Skin of body (tissue), 3 donors: ENCODE measurements at places on chromosomes 2 and 18. TPM values are rescaled to one million over a fixed set of nuclear protein-coding genes. Genes with fewer than 3 reads are reported as not detected.

- no peak for DNase-seq
Observed at GRCh38 chr2:102999958-103000357, 238.1 kb downstream of the TMEM182 start.

DNA sequence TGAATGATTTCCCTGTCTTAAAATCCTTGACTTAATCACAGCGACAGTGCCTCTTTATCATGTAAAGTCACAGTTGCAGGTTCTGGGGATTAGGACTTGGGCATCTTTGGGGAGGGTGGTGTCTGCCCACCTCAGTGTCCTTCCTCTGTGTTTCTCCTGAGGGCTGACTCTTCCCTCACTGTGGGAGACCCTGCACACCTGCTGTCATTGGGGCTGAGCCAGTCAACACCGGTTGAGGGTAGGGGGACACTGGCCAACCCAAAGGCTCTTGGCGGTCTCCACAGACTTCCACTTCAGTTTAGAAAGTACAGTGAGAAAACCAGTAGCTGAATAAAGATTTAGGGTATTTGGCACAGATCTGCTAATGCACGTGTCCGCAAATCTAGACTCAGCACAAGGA lies 36.9 kb downstream of the AGAP1 start:
- no peak for DNase-seq

DNA sequence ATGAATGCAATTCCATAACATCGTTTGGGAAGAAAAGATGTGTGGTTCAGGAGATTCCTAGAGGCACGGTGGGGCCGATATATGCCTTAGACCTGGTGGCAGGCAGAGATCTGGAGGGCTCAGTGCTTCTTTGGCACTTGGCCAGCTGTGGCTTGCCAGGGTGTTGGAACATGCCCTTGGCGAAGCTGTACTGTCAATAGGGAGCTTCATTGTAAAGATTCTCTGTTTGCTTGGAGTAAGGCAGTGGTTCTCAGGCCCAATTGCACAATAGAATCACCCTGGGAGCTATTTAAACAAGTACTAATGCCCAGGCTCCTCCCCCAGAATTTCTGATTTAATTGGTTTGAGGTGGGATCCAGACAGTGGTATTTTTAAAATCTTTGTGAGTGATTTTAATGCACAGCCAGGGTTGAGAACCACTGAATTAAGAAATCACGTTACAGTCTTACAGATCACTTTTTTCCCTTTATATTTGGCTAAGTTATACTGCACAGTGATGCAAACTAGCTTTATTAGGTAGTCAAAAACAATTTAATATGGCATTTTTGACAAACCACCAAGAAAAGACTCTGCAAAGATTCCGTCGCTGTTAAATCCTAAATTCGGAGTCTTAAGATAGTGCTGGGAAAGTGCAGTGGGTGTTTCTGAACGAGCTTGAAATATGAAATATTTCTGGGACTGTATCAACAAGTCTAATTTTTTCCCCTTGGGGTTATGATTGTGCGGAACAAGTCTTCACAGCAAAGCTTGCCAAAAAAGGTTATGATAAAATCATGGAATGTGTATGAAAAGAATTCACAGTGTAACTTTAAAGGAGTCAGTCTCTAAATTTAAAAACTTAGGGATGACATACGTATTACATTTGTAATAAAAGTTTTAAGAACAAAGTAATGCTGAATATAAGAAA lies 78.0 kb downstream of the CRIM1 start:
- peak; percentile 80 for DNase-seq

DNA sequence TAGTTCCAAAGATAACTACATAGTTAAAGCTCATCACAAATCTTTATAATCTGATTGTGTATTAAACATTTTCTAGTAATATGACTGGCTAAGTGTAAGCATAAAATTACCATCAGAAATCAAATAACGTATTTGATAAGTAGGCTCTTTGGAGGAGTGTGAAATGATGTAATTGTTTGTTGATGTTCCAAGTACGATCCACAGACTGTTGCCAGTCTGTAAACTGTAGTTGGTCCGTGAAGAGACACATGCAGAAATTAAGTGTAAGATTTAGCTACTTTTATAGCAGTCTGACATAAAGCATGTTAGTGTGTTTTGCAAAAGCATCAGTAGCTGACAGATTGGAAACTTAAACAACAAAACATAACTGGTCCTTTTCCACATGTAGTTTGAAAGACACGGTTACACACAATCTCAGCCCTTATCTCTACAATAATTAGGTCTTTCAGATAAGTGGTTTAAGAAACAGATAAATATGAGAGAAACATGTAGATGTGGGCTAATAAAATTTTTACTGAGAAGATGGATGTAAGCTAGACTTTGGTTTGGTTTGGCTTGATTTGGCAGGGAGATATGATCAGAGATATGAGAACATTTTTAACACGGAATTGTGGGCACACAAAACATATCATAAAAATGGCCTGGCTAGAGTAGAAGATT lies 115.0 kb upstream of the EPB41L5 start:
- DNase-seq = no peak

- DNase-seq = no peak
Observed at GRCh38 chr18:36993068-36993467, 164.1 kb downstream of the KIAA1328 start.

DNA sequence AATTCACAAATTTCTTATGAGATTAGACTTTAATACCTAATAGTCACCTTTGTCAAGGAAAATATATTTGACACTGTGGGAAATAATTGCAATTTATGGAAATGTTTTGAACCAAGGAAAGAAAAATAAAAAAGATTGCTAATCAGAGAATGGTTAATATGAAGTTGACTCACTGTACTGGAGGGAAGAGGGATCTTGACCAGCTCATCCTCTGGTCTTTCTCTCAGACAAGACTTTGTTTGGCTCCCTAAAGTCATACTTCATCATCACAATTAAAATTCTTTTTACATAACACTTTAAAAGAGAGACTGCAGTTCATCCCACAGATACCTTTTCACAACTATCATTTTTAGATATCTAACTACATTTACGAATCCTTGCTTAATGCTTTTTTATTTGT lies 538.5 kb upstream of the ZEB2 start:
- no peak for DNase-seq

Gene ASXL3
- total RNA-seq = 6.1 TPM

GRCh38 chr2:4551691-4552474 lies 848.5 kb downstream of the DCDC2C start:
- DNase-seq = no peak

DNA sequence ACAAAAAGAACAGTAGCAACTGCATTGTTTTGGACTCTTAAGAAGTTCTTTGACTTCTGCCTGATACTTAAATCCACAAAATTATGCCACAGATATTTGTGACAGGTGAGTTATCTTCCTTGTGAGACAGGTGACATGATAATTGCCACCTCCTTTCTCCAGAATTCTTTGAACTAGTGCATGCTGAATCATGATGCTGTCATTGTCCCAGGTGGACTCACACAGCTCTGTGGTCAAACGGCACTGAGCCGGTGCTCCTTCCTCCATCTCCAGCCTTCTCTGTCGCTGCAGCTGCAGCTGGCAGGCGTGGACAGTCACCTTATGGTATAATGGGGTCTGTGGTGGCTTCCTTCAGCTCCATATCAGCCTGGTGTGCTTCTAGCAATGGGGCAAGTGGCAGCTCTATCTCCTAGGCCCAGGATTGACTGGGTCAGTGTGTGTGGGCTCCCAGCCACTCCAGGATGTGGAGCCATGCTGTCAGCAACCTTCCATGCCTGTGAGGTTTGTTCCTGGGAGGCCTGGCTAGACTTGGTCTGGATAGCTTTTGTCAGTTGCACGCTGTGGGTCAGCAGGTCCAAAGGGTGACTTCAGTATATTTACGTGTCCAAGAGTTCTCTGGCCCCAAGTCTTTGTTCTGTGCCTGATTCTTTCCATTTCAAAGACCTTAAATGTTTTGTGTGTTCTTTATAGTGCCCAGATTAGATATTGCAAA lies 15.7 kb downstream of the ARMC9 start:
- DNase-seq = no peak

Gene G6PC2
- total RNA-seq = not detected

- no peak for DNase-seq
Observed at GRCh38 chr18:4721545-4721944, 266.4 kb upstream of the DLGAP1 start.
